ENCODE measurements at places on chromosomes 1 and 21. TPM values are rescaled to one million over a fixed set of nuclear protein-coding genes. Genes with fewer than 3 reads are reported as not detected.
A peak's percentile ranks its signal among the peaks of the same experiment; 100 is the strongest.

TMOD4 gene
- total RNA-seq: 0.77 TPM

WNT3A gene
- not detected for total RNA-seq

NTMT2 gene
- not detected for total RNA-seq

POU3F1 gene
- total RNA-seq: 0.16 TPM

TBX19 gene
- total RNA-seq: 2.6 TPM

- H3K36me3 ChIP-seq: peaks cover 4% of the 10 kb centered on the region
- no peaks in the 10 kb centered on the region for H3K27me3 ChIP-seq
- DNase-seq: no peak
- no peak overlapping the region for H3K4me3 ChIP-seq
Measured at GRCh38 chr1:61233121-61233660, 150.8 kb downstream of the NFIA start.

GRCh38 chr1:58104960-58105359, 441.6 kb downstream of the OMA1 start:
- H3K27me3 ChIP-seq: peaks cover 21% of the 10 kb centered on the region
- no peak overlapping the region for H3K4me3 ChIP-seq
- H3K4me1 ChIP-seq: no peaks in the 10 kb centered on the region
- no peaks in the 10 kb centered on the region for H3K36me3 ChIP-seq

DNA sequence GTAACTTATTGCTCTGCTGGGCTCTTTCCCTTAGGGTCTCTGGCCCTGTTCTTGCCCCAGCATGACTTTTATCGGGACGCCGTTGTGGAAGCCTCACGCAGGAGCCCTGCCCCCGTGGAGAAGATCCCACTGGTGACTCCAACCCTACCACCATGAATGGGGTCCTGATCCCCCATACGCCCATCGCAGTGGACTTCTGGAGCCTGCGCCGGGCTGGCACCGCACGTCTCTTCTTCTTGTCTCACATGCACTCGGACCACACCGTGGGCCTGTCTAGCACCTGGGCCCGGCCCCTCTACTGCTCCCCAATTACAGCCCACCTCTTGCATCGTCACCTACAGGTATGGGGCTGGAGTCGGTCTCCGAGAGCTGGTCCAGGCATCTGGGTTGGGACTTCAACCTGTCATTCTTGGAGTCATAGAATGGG, 322 bp downstream of the DCLRE1B start:
- peak overlapping the region; percentile 98 for H3K27ac ChIP-seq
- peaks cover 13% of the 10 kb centered on the region for H3K4me1 ChIP-seq
- peak overlapping the region; percentile 91 for H3K4me3 ChIP-seq
- H3K36me3 ChIP-seq: peaks cover 6% of the 10 kb centered on the region
- no peak for DNase-seq

DNA sequence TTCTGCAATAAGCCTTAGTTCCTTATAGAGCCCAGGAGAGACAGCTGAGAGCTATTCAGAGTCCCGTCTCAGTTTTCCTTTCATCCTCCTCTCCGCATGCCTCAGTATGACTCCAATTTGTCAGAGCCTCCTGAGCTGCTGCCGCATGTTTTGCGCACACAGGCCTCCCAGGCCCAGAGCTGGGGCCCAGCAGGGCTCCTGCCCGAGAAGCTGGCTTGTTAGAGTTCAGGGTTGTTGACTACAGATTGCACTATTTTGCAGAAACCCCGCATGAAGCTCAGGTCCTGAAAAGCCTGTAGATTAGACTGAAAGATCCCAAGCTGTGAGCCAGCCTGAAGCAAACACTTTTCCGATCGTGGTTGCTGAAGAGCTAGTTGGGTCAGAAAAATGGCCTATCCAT, 51.5 kb downstream of the IGSF5 start:
- H3K27me3 ChIP-seq: no peaks in the 10 kb centered on the region
- H3K4me3 ChIP-seq: no peak overlapping the region
- peaks cover 17% of the 10 kb centered on the region for H3K36me3 ChIP-seq
- H3K27ac ChIP-seq: peak overlapping the region; percentile 9
- no peak for DNase-seq

DNA sequence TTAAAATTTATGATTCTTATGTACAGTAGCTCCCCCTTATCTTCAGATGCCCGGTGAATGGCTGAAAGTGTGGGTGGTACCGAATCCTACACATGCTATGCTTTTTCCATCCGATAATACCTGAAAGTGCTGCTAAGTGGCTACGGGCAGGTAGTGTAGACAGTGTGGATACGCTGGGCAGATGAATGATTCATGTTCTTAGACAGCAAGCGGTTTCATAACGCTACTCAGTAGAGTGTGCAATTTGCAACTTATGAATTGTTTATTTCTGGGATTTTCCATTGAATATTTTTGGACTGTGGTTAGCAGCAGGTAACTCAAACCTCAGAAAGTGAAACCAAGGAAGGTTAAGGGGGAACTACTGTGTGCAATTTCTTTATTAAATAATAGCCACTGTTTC, 7.5 kb downstream of the PCP4 start:
- H3K27me3 ChIP-seq: no peaks in the 10 kb centered on the region
- H3K4me3 ChIP-seq: no peak overlapping the region
- no peak for DNase-seq
- peaks cover 12% of the 10 kb centered on the region for H3K4me1 ChIP-seq
- H3K27ac ChIP-seq: no peak overlapping the region

DNA sequence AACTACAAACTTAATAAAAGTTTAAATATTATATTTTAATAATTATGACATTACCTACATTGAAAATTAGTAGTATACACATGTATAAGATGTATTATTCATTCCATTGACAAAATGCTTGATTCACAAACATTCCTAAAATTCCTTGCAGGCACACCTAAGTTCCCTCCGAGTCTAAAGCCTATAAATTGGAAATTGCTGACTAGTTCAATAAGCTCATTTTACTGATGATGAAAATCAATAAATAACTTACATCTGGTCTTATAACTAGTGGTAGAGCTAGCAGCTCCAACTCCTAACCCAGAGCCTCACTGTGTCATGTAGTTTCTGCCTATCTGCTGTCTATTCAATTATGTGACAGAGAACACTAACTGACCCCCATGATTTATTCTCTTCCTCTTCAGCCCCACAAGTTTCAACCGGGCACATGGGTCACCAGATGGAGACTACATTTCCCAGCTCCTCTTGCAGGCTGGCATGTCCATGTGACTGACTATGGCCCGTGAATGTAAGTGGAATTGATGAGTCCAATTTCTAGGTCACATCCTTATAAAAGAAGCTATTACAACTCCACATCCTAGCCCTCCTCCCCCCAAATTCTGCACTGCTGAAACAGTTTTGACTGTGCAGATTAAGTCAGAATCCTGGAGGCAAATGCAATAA, 29.6 kb upstream of the LRRC8D start:
- no peaks in the 10 kb centered on the region for H3K36me3 ChIP-seq
- H3K4me1 ChIP-seq: peaks cover 14% of the 10 kb centered on the region
- H3K27me3 ChIP-seq: no peaks in the 10 kb centered on the region
- H3K27ac ChIP-seq: no peak overlapping the region
- no peak overlapping the region for H3K4me3 ChIP-seq

- H3K36me3 ChIP-seq: no peaks in the 10 kb centered on the region
- peak overlapping the region; percentile 69 for H3K27ac ChIP-seq
- no peak for DNase-seq
- peaks cover 58% of the 10 kb centered on the region for H3K4me1 ChIP-seq
Measured at GRCh38 chr1:214540324-214540723, 11.1 kb downstream of the PTPN14 start.

DNA sequence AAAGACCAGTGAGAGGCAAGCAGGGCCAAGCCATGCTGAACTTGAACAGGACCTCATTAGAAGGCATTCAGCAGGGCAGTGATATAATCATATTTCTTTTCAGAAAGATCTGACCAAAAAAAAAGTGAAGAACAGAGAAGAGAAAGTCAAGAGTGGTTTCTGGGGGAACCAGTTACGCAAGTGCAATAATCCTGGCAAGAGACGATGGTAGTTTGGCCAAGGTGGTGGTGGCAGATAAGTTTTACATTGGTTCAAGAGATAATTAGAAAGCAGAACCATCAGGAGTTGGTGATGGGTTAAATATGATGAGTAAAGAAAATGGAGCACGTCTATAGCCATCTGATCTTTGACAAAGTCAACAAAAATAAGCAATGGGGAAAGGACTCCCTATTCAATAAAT, 54.3 kb downstream of the ZSWIM5 start:
- H3K4me1 ChIP-seq: no peaks in the 10 kb centered on the region
- H3K27ac ChIP-seq: no peak overlapping the region
- H3K4me3 ChIP-seq: no peak overlapping the region
- no peaks in the 10 kb centered on the region for H3K36me3 ChIP-seq

- H3K27me3 ChIP-seq: no peaks in the 10 kb centered on the region
- H3K4me1 ChIP-seq: peaks cover 16% of the 10 kb centered on the region
- no peak overlapping the region for H3K4me3 ChIP-seq
Measured at GRCh38 chr1:91924146-91924545, 25.1 kb upstream of the BRDT start.

DNA sequence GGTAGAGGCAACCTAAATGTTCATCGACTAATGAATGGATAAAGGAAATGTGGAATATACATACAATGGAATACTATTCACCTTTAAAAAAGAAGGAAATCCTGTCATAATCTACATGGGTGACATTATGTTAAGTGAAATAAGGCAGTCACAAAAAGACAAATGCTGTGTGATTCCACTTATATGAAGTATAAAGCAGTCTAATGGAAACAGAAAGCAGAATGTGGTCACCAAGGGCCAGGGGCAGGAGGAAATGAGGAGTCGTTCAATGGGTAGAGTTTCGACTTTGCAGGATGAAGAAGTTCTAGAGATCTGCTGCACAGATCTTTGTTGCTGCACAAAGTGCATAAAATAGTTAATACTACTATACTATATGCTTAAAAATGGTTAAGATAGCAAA, 7.8 kb downstream of the DIPK1A start:
- no peaks in the 10 kb centered on the region for H3K36me3 ChIP-seq
- H3K27me3 ChIP-seq: no peaks in the 10 kb centered on the region
- DNase-seq: no peak
- H3K4me3 ChIP-seq: no peak overlapping the region

DNA sequence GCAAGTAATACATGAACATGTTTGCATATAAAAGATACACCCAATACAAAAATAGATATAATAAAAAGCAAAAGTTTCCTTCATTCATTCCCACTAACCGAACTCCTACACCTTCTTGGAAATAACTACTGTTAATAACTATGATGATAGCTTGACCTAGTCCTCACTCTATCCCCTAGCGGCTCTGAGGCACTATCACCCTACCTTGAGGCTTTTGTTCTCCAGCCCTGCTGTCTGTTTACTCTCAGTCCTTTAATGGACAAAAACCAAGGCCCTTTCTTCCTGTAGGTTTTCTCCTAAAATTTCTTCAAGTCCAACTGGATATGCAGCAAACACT, 186.6 kb downstream of the SLC35F3 start:
- H3K27me3 ChIP-seq: peaks cover 63% of the 10 kb centered on the region
- H3K4me3 ChIP-seq: no peak overlapping the region
- DNase-seq: no peak
- H3K27ac ChIP-seq: no peak overlapping the region
- H3K4me1 ChIP-seq: peaks cover 4% of the 10 kb centered on the region
- H3K36me3 ChIP-seq: no peaks in the 10 kb centered on the region

DNA sequence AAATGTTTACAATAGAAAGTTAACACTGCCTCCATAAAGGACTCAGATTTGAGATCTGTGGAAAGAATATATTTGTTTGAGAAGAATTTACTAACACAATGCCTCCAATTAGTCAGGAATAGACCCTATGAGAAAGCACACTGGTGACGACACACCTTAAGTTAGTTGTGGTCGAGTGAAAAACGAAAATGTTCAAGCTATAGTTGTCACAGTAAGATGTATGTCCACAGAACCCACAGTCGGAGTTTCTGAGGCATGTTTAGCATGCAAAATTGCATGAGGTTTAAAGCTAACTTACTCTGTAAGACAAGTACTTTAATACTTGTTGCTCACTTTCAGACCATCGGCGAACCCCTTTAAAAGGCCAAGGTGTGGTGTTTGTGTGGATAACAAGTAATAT, 69.9 kb upstream of the SIPA1L2 start:
- no peak overlapping the region for H3K27ac ChIP-seq
- peaks cover 1% of the 10 kb centered on the region for H3K27me3 ChIP-seq
- no peaks in the 10 kb centered on the region for H3K36me3 ChIP-seq
- DNase-seq: no peak
- H3K4me3 ChIP-seq: no peak overlapping the region
